Activated naive CD4-positive, alpha-beta T cell (primary cell): ENCODE measurements at places on chromosomes 6 and 20.

DNA sequence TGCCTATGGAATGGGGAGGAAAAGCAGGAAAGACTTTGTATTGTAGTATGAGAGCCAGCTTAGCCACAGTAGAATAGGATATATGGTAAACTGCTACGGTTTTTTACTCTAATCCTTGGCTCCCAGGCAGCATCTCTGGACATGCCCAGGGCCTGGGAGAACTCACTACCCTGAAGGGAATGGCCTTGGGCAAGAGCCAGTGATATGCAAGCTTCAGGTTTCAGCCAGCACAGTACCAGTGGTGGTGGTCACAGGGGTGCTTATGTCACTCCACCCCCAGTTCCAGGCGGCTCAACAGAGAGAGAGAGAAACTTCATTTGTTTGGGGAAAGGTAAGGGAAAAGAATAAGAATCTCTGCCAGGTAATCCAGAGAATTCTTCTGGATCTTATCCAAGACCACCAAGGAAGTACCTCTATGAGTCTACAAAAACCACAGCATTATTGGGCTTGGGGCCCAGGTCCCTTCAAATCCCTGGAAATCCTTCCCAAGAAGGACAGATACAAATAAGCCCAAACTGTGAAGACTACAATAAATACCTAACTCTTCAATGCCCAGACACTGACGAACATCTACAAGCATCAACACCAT is 121.2 kb downstream of the THBS2 start:
- no peak for DNase-seq

DNA sequence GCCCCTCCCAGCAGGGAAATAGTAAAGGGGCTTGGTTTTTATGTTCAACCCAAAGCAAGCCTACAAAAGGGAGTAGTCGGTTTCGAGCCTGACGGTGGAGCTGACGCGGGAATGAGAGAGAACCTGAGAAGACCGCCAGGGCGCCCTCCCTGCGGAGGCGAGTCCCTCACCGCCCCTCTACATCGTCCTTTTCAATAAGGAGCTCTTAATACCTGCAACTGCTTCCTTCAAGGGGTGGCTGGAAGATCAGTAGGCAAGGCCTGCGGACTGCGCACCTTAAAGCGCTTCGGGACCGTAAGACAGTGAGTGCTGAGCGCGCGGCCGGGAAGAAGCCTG is 709 bp upstream of the ZNF76 start:
- no peak for DNase-seq

DNA sequence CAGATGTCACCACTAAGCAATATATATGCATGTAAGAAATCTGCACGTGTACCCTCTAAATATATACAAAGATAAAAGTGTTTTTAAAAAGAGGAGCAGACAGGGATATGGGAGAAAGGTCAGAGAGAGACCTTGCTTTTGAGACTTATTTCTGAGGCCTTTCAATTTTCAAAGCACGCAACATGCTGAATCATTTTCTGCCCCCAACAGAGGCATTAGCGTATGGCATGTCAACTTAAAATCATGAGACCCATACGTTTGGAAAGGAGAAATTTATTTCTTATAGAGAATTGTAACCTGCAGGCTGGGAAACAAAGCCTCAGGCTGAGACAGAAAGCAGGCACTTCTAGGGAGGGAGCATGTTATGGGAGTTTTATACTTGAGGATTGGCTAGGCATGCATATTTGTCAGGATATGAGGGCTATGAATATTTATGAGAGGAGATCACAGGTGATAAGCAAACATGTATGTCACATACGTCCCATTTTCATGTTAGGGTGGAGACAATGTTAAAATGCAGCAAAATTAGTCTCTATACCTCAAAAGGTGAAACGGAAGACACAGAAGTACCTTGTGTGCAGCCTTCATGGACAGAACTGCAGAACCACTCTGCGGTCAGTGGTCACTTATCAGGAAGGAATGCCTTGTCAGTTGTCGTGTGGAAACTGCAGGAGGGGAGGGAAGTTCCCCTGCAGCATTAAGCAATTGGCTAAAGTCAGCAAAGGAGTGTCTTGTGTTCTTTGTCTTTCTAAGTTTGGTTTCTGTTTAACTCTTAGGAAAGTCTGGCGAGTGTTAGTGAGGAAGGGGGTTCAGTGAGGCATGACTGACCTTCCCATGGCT is 6.3 kb upstream of the GABRR2 start:
- no peak for DNase-seq

GRCh38 chr20:31543966-31544598 is 29.8 kb downstream of the HM13 start:
- DNase-seq: no peak

DNA sequence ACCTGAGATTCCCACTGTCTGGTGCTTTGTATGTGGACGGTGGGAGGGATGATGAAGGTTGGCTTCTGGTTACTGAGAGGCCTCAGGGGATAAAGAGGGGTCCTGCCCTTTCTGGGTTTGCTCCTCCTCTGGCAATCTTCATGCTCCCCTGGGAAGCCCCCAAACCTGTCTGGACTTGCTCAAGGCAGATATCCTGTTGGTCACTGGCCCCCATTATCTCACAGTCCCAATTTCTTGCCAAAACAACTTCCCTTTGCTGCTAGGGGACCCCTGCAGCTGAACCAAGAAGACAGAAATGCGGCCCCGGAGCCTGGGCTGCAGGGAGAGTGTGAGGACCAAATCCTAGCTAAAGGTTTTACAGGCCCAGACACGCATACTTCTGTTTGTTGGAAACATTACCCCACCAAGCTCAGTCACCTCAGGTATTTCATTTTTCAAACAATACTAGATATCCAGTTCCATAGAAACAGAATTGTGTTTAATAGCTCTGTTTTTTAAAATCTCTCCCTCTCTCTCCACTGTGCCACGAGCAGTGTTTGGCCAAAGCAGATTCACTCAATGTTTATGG is 63.4 kb upstream of the MRPS10 start:
- no peak for DNase-seq

- DNase-seq: no peak
Observed at GRCh38 chr20:57192311-57192710, 74.1 kb downstream of the BMP7 start.

GRCh38 chr20:10925767-10926166 is 252.0 kb upstream of the JAG1 start:
- no peak for DNase-seq

GRCh38 chr20:36092398-36093024 is 62.0 kb upstream of the EPB41L1 start:
- no peak for DNase-seq

DNA sequence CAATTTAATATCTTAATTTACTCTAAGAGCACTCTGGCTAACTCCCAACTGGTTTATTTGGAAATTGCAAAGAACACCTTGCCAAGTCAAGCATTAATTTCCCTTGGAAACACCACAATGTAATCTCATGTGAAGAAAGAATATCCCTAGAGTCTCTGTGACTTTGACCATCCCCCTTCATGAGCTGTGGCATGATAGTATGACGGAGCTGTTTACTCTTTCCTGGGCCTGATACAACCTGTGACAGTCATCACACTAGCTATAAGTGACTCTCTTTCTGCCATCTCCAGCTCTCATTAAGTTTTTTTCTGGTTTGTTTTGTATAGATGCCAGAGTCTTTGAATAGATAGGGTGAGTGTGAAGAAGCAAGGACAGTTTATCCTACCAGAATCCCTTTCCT is 470.3 kb upstream of the JARID2 start:
- DNase-seq: no peak

GRCh38 chr20:53077373-53078205 is 105.4 kb downstream of the TSHZ2 start:
- DNase-seq: no peak

GRCh38 chr20:5928836-5929715 is 21.3 kb downstream of the TRMT6 start:
- no peak for DNase-seq

GRCh38 chr6:101597693-101598092 is 204.2 kb downstream of the GRIK2 start:
- DNase-seq: no peak

- no peak for DNase-seq
Observed at GRCh38 chr6:154520280-154520679, 9.8 kb upstream of the CNKSR3 start.

DNA sequence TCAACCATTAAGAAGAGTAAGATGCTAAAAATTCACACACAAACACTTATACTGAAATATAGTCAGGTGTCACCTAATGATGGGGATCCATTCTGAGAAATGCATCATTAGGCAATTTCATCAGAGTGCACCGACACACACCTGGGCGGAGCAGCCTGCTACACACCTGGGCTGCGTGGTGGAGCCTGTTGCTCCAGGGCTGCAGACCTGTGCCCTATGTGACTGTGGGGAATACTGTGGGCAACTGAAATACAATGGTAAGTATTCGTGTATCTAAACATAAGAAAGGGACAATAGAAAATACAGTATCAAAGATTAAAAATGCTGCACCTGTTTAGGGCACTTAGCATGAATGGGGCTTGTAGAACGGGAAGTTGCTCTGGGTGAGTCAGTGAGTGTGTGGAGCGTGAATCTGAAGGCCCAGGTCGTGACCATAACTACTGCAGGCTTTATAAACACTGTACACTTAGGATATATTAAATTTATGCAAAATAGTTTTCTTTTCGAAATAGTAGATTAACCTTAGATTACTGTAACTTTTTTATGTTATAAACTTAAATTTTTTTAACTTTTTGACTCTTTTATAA is 124.4 kb upstream of the AFDN start:
- no peak for DNase-seq

GRCh38 chr6:12298995-12299394 is 8.8 kb downstream of the EDN1 start:
- DNase-seq: no peak

DNA sequence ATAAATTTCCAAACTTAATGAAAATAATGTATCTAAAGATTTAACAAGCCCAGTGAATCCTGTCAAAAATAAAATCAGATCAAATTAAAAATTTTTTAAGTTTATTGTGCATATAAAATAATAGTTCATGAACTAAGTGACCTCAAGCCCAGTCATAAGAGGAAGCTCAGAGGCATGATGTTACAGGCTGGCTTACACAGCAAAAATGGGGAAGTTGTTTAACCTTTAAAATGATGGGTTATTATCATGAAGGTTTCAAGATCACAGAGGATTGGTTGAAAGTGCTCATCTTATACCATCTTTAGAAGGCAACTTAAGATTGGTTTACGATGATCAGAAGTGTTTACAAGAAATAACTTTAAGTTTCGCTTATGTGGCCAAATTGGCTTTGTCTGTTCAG is 102.5 kb downstream of the PAK5 start:
- no peak for DNase-seq

DNA sequence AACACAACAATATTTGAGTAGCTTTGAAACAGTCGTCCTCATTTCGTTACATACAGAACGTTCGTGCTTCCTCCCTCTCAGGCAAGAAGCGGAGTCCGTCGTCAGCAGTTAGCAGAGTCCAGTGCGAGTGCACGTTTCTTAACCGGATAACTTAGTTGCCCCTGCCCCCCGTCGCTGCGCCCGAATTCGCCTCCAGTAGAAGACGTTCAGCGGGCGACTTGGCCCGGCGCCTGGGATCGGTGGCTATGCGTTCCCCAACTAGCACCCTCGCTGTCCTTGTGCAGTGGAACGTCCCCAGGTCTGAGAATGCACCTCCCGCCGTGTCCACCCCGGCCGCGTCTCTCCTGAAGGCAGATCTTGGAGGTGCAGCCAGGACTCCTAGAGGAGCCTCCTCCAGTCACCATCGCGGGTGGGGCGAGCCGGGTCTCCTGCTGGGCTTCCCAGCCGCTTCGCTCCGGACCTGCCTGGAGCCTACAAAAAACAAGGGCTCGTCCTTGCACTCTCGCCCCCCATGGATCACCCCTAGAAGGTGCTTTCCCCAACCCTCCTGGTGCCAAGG is 910 bp upstream of the PCSK2 start:
- DNase-seq: no peak

DNA sequence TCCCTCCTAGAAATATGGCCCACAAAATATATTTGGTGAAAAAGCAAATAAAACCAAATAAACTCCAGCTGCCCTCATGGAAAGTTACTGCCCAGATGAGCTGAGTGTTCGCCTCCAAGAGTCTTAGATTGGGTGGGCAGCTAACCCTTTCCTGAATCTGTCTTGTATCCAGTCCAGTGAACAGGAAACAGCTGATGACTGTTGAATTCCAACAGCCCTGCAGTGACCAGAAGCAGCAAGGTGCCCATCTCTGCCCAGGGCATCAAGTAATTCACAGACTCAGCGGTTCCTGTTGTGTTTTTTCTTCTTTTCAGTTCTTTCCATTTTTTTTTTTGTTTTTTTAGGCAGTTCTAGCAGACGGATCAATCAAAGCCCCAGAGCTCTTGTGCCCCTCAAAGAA is 199.2 kb downstream of the UBE3D start:
- no peak for DNase-seq

GRCh38 chr6:130970839-130971410 is 92.1 kb downstream of the EPB41L2 start:
- DNase-seq: no peak

DNA sequence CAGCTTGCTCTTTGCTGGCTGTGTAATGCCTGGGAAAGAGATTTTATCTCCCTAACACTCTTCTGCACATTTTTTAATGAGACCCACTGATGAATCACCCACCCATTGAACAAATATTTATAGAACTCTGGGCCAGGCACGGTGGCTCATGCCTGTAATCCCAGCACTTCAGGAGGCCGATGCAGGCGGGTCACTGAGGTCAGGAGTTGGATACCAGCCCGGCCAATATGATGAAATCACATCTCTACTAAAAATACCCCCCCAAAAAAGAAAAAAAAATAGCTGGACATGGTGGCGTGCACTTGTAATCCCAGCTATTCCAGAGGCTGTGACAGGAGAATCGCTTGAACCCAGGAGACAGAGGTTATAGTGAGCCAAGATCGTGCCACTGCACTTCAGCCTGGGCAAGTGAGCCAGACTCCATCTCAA is 82.1 kb upstream of the SIRPA start:
- DNase-seq: no peak

GRCh38 chr6:79872303-79872702 is 75.0 kb downstream of the ELOVL4 start:
- no peak for DNase-seq

DNA sequence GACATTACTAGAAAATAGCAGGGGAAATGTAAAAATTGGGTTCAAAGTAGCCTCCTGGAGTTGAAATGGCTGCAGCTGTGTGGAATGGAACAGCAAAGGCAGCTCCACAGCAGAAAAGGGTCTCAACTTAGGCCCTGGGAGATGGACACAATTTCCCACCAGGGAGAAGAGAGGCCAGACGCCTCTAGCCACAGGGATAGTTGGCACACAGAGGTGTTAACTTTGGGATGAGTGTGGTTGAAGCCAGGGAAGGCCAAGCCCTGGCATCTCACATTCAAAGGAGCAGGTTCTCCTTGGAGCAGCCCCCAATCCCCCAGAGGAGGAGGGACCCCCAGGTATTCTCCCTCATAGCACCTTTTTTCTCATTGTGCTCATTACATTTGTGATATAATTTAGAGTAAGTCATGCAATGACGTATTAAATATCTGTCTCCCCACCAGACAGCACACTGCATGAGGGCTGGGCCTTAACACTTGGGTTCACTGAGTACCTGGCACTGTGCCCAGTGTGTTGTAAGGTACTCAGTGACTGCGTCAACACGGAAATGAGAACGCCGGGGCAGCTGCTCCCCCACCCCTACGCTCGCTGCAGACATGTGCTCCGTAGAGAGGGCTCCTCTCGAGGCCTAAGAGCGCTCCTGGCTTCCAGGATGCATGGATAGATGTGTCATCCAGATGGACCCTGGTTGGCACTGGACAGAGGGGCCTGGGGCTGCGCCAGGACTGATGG is 76.0 kb upstream of the CD93 start:
- no peak for DNase-seq
